ENCODE measurements at places on chromosomes 6 and 20.

- no peak for DNase-seq
Observed at GRCh38 chr6:155454471-155454870, 1.2 kb downstream of the NOX3 start.

DNA sequence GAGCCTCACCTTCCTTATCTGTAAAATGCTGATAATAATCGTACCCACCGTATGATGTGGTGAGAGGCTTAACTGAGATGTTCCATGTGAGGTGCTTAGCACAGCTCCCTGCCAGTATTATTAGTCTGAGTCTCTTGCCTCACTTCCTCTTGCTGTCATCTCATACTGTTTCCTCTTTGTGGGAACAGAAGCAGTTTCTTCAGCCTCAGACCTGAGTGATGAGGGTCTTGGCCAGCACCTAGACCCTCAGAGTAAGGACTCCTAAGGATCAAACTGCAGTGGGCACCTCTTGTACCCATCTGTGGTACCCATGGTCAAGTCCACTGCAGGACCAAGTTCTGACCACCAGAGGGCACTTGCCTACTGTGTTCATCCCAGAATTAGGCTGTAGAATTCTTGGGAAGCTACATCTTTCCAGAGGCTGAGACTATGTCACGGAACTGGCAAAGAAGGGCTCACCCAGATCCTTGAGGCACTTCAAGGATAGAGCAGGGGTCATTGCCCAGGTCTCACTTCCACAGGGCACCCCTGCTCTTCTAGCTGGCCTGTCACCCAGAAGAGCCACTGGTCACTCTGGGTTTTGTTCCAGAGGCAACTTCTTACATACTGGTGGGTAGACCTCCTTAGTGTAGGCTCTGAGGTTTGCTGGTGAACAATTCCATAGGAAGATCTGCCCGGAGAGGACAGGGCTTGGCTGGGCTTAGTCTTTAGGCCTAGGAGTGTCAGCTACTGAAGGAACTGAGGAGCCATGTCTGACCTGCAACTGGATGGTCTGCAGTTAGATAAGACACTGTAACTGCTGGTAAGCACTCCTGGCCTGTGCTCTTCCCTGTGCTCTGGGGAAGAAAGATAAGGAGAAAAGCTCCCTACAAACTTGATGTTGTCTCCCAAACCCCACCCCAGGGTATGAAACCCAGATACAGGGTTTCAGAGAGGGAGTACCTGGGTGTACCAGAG is 20.6 kb upstream of the SGK2 start:
- DNase-seq: peak; percentile 66

GRCh38 chr20:23153696-23154341 is 67.7 kb upstream of the CD93 start:
- no peak for DNase-seq

DNA sequence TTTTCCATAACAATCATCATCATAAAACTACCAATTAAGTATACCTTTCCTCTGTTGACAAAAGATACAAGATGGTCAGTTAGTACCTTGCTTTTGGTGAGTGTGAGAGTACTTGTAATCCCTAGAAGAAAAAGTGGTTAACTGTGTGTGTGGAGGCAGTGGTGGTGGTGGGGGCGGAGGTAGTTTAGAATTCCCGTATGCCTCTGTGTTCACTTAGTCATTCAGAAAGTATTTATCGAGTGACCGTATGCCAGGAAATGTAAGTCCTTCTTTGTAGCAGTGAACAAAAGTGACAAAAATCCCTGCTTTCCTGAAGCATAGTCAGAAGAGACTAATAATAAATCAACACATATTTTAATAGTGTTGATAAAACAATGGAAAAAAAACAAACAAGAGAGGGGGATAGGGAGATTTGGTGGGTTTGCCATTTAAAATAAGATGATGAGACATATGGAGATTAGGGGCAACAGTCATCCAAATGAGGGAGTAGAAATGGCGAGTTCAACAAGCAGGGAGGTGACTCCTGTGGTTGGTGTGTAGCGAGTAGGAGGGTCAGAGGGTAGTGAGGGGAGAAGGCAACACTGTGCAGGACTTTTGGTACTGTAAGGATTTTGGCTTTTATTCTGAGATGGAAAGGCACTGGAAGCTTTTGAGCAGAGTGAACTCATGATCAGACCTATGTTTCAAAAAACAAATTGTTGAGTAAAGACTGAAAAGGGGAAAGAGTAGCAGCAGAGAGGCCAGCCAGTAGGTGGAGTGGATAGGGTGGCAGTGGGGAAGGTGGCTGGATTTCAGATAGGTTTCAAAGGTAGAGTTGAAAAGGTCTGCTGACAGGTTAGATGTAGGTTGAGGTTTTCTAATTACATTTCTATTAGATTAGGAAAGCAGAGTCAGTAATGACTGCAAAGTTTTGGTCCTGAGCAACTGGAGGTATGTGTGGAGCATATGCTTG is 40.3 kb upstream of the SIM1 start:
- DNase-seq: peak; percentile 84

Data from kidney tubule cell (primary cell).